Aorta (tissue), 5 donors: ENCODE measurements at places on chromosomes 2 and 18. TPM values are rescaled to one million over a fixed set of nuclear protein-coding genes. Genes with fewer than 3 reads are reported as not detected.

Gene RESP18
- polyA plus RNA-seq, result not detected

Gene GPR45
- polyA plus RNA-seq, result not detected

Gene SIGLEC15
- polyA plus RNA-seq, result 0.33 TPM

Gene CRYGD
- polyA plus RNA-seq, result not detected

Gene SLC4A5
- not detected for polyA plus RNA-seq

GRCh38 chr18:21194871-21195771, 46.9 kb upstream of the GREB1L start:
- no peaks in the 10 kb centered on the region for H3K27me3 ChIP-seq
- no peak overlapping the region for H3K4me3 ChIP-seq
- no peak overlapping the region for H3K27ac ChIP-seq
- no peak for DNase-seq
- no peaks in the 10 kb centered on the region for H3K36me3 ChIP-seq

- H3K27ac ChIP-seq, result no peak overlapping the region
- H3K4me3 ChIP-seq, result no peak overlapping the region
- no peaks in the 10 kb centered on the region for H3K4me1 ChIP-seq
- H3K36me3 ChIP-seq, result no peaks in the 10 kb centered on the region
Measured at GRCh38 chr2:201907563-201907881, 101.2 kb downstream of the CDK15 start.

- peaks cover 3% of the 10 kb centered on the region for H3K4me1 ChIP-seq
- H3K27ac ChIP-seq, result peak within 1 kb of the TSS; percentile 92
- H3K27me3 ChIP-seq, result no peaks in the 10 kb centered on the region
- peak within 1 kb of the TSS; percentile 93 for H3K4me3 ChIP-seq
- DNase-seq, result peak; percentile 96
- H3K36me3 ChIP-seq, result no peaks in the 10 kb centered on the region
Measured at GRCh38 chr2:54455563-54456361, at the start of gene SPTBN1. TSS of gene SPTBN1 (plus strand) at chr2:54456327. CDS start at chr2:54526419, 70,092 bp downstream.

GRCh38 chr18:41458376-41458775, 496.7 kb upstream of the PIK3C3 start:
- no peaks in the 10 kb centered on the region for H3K4me1 ChIP-seq
- DNase-seq, result no peak
- H3K27ac ChIP-seq, result no peak overlapping the region
- H3K27me3 ChIP-seq, result no peaks in the 10 kb centered on the region
- no peak overlapping the region for H3K4me3 ChIP-seq
- H3K36me3 ChIP-seq, result no peaks in the 10 kb centered on the region

DNA sequence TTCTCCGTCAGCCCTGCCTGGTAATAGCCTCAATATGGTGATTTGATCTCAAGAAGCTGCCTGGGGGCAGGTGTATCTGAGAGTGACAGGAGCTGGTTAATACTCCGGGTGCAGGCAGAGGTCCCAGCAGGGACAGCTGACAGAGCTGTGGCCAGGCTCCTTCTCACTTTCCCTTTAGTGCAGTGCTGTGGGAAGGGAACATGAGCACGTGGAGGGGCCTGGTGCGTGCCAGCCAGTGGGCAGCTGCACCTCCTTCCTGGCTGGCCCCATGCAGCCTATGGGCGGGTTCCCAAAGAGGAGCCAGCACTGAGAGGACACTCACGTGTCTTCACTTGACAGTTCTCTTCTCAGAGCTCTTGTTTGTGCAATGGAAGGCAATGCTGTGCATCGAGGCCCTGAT, 9.1 kb downstream of the CNNM4 start:
- no peak overlapping the region for H3K4me3 ChIP-seq
- no peak overlapping the region for H3K27ac ChIP-seq
- H3K4me1 ChIP-seq, result no peaks in the 10 kb centered on the region
- no peaks in the 10 kb centered on the region for H3K36me3 ChIP-seq

- no peak for DNase-seq
- H3K4me3 ChIP-seq, result no peak overlapping the region
- no peaks in the 10 kb centered on the region for H3K36me3 ChIP-seq
- peaks cover 4% of the 10 kb centered on the region for H3K27me3 ChIP-seq
- no peak overlapping the region for H3K27ac ChIP-seq
- no peaks in the 10 kb centered on the region for H3K4me1 ChIP-seq
Measured at GRCh38 chr2:60535685-60536312, 17.7 kb downstream of the BCL11A start.

DNA sequence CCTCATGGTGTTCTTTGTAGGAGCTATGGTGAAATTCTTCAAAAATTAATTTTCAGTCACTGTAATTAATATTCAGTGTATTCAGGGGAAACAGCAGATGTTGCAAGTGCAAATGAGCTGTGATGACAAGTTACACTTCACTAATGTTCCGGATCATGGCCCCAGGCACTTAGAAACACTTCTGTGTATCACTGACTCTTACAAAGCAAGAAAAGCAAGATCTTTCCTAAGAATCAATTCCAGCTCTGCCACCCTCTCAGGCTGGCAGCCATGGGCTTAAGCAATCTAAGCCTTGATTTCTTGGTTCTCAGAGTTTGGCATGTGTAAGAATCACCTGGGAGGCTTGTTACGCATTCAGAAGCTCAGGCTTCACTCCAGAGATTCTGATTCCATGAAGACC, 78.0 kb downstream of the MARCHF4 start:
- no peak overlapping the region for H3K4me3 ChIP-seq
- no peak overlapping the region for H3K27ac ChIP-seq
- no peak for DNase-seq
- no peaks in the 10 kb centered on the region for H3K27me3 ChIP-seq
- no peaks in the 10 kb centered on the region for H3K4me1 ChIP-seq

GRCh38 chr2:163604941-163605555, 130.8 kb downstream of the FIGN start:
- DNase-seq, result no peak
- H3K27me3 ChIP-seq, result no peaks in the 10 kb centered on the region
- H3K36me3 ChIP-seq, result peaks cover 2% of the 10 kb centered on the region
- H3K4me1 ChIP-seq, result no peaks in the 10 kb centered on the region
- no peak overlapping the region for H3K27ac ChIP-seq

- H3K4me3 ChIP-seq, result no peak overlapping the region
- no peaks in the 10 kb centered on the region for H3K27me3 ChIP-seq
- H3K4me1 ChIP-seq, result no peaks in the 10 kb centered on the region
- H3K36me3 ChIP-seq, result no peaks in the 10 kb centered on the region
- H3K27ac ChIP-seq, result no peak overlapping the region
- no peak for DNase-seq
Measured at GRCh38 chr2:11357428-11357972, 13.1 kb upstream of the ROCK2 start.

GRCh38 chr2:109439986-109440385, 173.8 kb downstream of the SEPTIN10 start:
- H3K36me3 ChIP-seq, result peaks cover 2% of the 10 kb centered on the region
- H3K27ac ChIP-seq, result peak overlapping the region; percentile 65
- DNase-seq, result no peak
- H3K27me3 ChIP-seq, result no peaks in the 10 kb centered on the region
- H3K4me1 ChIP-seq, result no peaks in the 10 kb centered on the region
- no peak overlapping the region for H3K4me3 ChIP-seq

GRCh38 chr2:218026676-218027425, 24.1 kb upstream of the TNS1 start:
- no peak overlapping the region for H3K4me3 ChIP-seq
- no peak overlapping the region for H3K27ac ChIP-seq
- no peaks in the 10 kb centered on the region for H3K27me3 ChIP-seq
